ENCODE measurements at places on chromosomes 2 and 18. TPM values are rescaled to one million over a fixed set of nuclear protein-coding genes. Genes with fewer than 3 reads are reported as not detected.

GRCh38 chr2:71685941-71686611, 232.7 kb downstream of the DYSF start:
- DNase-seq: no peak

- DNase-seq: no peak
Observed at GRCh38 chr2:33406622-33407021, 69.8 kb upstream of the RASGRP3 start.

DNA sequence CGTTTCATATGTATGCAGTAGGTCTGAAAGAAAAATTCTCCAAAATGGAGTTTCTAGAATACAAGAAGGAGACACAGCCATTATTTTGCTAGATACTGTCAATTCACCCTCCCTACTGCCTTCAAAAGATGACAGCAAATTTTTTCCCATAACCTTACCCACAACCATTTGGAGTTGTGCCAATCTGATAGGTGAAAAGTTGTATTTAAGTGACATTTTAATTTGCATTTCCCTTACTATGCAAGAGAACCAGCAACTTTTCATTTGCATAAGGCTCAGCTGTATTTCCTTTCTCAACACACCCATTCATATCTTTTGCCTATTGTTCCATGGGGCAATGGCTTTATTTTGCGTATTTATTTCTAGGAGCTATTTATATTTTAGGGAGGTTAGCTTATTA, 31.4 kb upstream of the IL18RAP start:
- DNase-seq: no peak

- DNase-seq: no peak
Observed at GRCh38 chr2:170368370-170368769, 190.4 kb downstream of the MYO3B start.

PSMA8 gene
- 1.3 TPM for total RNA-seq
